Fibroblast of upper back skin (primary cell): ENCODE measurements at places on chromosomes 3 and 15.

DNA sequence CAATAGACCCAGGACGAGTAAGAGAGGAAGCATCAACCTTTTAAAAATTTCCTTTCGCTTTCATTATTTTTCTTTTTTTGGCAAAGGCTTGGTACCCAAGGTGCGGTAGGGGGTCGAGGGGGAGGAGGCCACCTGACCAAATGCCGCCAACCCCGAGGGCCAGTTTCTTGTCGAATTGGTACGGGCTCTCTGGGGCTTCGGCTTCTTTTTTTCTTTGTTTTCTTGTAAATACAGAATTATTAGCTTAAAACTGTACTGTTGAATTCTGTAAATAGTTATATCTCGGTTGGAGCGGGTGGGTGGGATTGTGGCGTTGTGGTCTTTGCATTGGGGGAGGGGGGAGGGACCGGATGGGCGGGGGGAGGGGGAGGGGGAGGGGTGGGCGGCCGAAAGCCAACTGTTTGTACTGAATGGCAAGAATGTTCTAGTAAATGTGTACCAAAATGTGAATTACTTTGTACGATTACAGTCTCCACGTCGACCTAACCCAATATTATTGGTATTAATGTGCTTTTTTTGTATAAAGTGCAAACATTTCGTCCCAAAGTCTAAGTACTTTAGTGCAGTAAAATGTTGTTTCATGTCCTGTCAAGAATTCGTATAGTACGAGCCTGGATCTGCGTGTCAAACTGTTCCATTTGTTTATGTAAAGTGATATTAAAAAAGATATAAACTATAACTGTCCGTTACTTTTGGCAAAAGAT, 4.7 kb downstream of the ZIC1 start:
- DNase-seq: no peak

GRCh38 chr3:141940194-141940776, 63.8 kb downstream of the ATP1B3 start:
- DNase-seq: peak; percentile 40

GRCh38 chr15:73799466-73799865, 46.3 kb upstream of the INSYN1 start:
- peak; percentile 63 for DNase-seq

GRCh38 chr3:25448750-25449692, 21.0 kb downstream of the RARB start:
- peak; percentile 94 for DNase-seq
